ENCODE measurements at places on chromosomes 12 and 14. TPM values are rescaled to one million over a fixed set of nuclear protein-coding genes. Genes with fewer than 3 reads are reported as not detected.

The NUAK1 gene
- total RNA-seq = 23.9 TPM

The C12orf50 gene
- not detected for total RNA-seq

The BEST3 gene
- total RNA-seq = not detected

The RFX4 gene
- total RNA-seq = not detected

The COA8 gene
- 29.9 TPM for total RNA-seq

The CABP1 gene
- not detected for total RNA-seq

The TAS2R7 gene
- total RNA-seq = not detected

The MMP19 gene
- total RNA-seq = 3.4 TPM

The PUS1 gene
- total RNA-seq = 36.4 TPM

The KCNH3 gene
- total RNA-seq = 1.1 TPM

The TSPAN9 gene
- 27.9 TPM for total RNA-seq

The AHNAK2 gene
- 671 TPM for total RNA-seq

The IL26 gene
- not detected for total RNA-seq

The COX6A1 gene
- total RNA-seq = 762 TPM

The WDHD1 gene
- total RNA-seq = 3.8 TPM

Measured in lower leg skin (tissue), 4 donors.